ENCODE measurements at places on chromosomes 3 and 15. TPM values are rescaled to one million over a fixed set of nuclear protein-coding genes. Genes with fewer than 3 reads are reported as not detected.

DNA sequence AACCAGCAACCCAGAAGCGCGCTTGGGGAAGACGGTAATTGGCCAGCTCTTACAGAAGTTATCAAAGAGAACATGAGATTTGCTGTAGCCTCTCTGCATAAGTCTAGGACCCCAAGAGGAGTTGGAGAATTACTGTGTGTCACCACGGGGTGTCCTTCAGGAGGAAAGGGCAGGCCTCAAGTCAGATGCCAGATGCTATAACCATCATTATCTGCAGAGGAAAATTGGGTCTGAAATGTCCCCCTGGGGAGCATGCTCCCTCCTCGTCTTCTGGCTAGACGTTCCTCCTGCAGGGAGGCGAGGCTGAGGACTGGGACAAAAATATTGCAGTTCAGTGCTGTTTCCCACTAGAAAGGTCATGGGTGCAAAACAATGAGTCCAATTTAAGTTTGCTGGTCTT lies 380.5 kb upstream of the CFAP20DC start:
- no peak for DNase-seq

DNA sequence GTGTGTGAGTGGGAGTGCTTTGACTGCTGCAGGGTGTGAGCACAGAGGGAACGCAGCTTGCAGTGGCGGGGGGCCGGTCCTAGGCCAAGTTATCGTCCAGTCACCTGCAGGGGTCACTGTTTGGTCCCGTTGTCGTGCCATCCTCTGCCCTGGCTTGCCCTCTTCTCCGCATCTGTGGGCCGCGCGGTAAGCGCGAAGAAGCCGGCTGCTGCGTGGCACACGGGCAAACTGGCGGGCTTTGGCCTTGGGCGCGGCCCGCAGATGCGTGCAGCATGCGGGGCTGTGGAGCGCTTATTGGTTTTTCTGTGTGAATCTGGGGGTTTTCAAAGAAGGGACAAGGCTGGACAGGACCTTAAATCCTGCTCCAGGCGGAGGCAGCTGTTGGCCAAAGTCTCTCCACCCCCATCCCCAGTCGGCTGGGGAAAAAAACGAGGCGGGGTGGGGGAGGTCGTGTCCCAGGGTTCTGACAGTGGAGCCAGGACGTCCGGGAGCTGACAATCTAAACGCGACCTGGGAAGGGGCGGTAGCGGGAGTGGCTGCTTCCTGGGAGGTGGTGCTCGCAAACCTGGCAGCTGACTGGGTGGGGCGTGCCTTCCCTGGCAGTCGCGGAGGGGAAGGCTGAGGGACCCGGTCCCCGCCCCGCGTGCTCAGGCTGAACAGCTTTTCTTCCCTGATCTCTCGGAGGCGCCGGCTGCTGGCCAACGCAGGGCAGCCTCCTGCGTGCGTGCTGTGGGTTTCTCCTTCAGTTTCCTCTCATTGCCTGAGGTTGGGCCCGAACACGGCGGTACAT lies 39.7 kb upstream of the VEPH1 start:
- peak; percentile 79 for DNase-seq

GRCh38 chr15:43975326-43975725 lies 148.5 kb downstream of the WDR76 start:
- no peak for DNase-seq

GRCh38 chr15:76336254-76337058 lies at the start of gene ISL2:
ISL2 (plus strand) TSS chr15:76336773; CDS start chr15:76336884, 111 bp downstream.
- peak; percentile 67 for DNase-seq

GRCh38 chr15:55993804-55994560 lies 570 bp upstream of the NEDD4 start:
- DNase-seq = no peak

GRCh38 chr15:61169275-61169903 lies 59.7 kb downstream of the RORA start:
- no peak for DNase-seq

The OCA2 gene
- 0.09 TPM for total RNA-seq

The GPR149 gene
- total RNA-seq = not detected

The TIMP4 gene
- 72.8 TPM for total RNA-seq

The EFHB gene
- 0.59 TPM for total RNA-seq
